Neural progenitor cell (in vitro differentiated cells): ENCODE measurements at places on chromosomes 12 and 14. TPM values are rescaled to one million over a fixed set of nuclear protein-coding genes. Genes with fewer than 3 reads are reported as not detected.

DNA sequence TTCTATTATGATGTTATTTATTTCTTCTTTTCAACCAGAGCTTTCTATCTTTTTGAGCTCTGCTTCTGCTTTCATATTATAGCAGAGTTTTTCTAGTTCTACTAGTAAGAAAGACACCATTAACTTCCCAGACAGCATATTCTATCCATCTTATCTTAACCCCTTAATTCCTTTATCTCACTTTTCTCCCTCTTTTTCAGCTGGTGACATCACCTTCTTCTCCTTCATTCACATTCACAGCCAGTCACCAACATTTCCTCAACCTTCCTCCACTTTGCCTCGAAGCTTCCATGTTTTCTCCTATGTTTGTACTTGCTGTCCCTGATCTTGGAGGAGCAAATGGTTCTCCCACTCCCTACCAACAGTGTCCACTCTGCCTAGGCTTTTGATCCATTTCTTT lies 3.5 kb upstream of the CSRP2 start:
- no peak overlapping the region for H3K4me3 ChIP-seq
- H3K36me3 ChIP-seq, result no peaks in the 10 kb centered on the region
- H3K27ac ChIP-seq, result no peak overlapping the region

Gene DHRS2
- 0.59 and 2.8 TPM in 2 replicates for total RNA-seq

DNA sequence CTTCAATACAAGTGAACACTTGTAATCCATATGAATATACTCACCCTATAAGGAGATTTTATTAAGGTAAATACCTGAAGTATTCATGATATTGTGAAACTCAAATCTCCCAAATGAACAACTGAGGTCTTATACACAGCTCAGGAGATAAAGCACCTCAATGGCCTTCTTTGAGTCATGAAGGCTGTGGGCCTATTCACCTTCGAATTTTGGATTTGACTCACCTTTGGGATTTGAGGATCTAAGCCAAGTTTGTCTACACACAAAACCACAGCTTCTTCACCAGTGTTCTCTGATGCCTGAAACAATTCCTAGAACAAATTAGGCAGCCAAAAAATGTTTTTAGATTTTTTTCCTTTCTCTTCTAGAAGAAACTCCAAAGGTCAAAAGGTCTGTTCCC lies 194.1 kb downstream of the NUAK1 start:
- no peak overlapping the region for H3K4me3 ChIP-seq
- no peaks in the 10 kb centered on the region for H3K4me1 ChIP-seq
- H3K27me3 ChIP-seq, result no peaks in the 10 kb centered on the region

DNA sequence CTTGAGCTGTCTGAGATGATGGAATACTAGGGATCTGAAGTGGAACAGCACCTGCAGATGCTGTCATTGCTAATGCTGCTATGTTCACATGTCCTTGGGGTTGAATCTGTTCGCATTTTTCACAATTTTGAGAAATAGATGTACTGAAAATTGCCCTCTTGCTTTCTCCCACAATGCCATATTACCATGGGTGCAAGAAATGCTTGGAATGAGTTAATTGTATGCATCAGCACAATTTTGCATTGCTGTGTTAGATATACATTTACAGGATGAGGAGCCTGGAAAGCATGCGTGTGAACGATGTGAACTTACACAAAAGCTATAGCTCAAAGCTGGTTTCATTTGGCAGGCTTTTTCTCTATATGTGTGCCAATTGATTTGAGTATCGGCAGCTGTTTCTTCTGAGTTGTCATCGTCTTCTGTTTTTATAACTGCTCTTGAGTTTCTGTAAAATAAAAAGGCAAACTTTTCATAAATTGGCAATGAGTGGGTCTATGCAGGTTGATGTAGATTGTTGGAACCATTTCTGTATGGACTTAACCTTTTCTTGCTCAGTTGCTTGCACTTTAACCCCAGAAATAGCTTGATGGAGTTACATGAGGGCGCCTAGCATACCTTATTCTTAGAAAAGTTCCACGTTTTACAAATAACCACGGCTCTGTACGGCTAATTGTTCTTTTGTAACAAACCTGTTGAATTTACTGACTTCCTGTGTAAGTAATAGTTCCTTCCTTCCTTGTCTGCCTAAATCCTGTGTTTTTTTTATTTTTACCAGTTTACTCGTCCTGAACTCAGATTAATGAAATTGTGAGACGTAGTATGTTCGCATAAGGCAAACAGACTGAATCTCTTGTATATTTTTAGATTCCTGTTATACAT lies 105.9 kb downstream of the FGD4 start:
- no peaks in the 10 kb centered on the region for H3K27me3 ChIP-seq
- no peaks in the 10 kb centered on the region for H3K36me3 ChIP-seq
- H3K4me3 ChIP-seq, result peak overlapping the region; percentile 61
- DNase-seq, result no peak
